ENCODE measurements at places on chromosomes 3 and 15.
A peak's percentile ranks its signal among the peaks of the same experiment; 100 is the strongest.

DNA sequence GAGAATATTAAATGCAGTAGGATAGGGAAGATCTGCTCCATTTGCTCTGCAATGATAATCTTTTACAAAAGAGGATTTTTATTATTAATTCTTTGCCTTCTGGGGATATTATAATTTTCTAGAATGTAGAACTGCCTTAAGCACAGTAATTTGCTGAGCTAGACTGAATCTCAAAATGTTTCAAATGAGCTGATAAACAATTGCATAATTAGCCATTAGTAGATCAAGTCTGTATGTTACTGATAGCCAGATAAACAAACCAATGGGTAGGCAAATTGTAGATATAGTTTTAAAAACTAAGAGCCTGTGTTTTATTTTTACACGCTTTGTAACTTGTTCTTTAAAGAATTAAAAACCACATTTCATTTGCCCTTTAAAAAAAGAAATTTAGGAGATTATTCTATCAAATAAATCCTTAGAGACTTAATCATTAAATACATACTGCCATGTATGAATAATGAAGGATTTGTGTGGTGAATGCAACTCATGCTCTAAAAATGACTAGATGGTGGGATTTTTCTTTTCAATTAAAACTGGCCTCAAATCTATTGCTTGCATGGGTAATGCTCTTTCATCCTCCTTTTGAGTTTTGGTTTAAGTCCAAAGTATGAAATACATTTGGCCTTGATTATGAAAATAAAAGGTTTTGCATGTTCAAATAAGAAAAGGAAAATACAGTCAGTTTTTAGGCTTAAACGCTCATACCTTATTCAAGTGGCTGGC, 32.6 kb upstream of the NANOGP8 start:
- no peak for DNase-seq

GRCh38 chr3:148360051-148360450, 337.7 kb upstream of the AGTR1 start:
- no peak for DNase-seq

GRCh38 chr15:53627279-53627678, 132.2 kb downstream of the WDR72 start:
- DNase-seq = no peak

- no peak for DNase-seq
Observed at GRCh38 chr3:188769831-188770230, 401.9 kb upstream of the TPRG1 start.

- no peak for DNase-seq
Observed at GRCh38 chr3:23096041-23096440, 107.1 kb upstream of the UBE2E2 start.

GRCh38 chr3:111862974-111863373, 3.9 kb downstream of the PHLDB2 start:
- no peak for DNase-seq

- no peak for DNase-seq
Observed at GRCh38 chr15:85964471-85964870, 115.2 kb upstream of the AGBL1 start.

DNA sequence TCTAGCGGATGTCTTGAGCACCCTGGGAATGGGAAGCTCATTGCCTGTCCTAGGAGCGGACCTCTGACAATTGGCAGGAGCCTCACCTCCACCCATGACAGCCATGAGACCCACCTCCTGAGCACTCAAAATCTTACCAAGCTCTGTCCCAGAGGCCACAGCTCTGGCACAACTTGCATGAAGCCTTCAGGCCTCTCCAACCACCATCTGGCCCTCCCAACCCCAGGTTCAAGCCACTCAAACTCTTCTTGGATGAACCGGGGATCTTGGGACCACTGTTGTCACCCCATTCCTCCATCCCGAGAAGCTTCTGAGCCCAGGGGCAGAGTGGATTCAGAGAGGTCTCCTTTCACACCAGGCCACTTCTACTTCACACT, 1.5 kb downstream of the VIPR1 start:
- no peak for DNase-seq

- DNase-seq = no peak
Observed at GRCh38 chr3:112127522-112128494, 5.2 kb downstream of the GCSAM start.

DNA sequence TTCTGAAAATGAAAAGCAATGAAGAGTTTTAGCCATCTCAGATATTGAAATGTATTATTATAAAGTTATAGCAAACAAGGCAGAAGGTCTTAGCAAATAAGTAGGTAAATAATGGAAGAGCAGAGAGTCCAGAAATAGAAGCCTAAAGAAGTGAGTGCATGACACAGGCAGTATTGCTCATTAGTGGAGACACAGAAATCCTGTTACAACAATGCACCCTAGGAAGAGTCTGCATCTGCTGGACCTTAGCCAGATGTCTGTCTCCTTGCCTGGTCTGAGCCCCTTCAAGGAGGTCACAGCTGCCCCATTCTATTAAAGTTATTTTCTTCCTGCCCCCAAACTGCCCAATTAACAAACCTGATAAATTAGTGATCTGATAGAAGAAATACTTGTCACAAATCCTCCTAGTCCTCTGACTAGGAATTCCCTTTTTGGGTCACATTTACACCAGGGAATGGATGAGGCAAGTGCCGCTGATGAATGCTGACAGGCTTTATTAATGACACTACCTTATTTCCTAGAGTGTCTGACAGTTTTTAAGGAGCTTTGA, 51.9 kb downstream of the HOMER2 start:
- DNase-seq = no peak

DNA sequence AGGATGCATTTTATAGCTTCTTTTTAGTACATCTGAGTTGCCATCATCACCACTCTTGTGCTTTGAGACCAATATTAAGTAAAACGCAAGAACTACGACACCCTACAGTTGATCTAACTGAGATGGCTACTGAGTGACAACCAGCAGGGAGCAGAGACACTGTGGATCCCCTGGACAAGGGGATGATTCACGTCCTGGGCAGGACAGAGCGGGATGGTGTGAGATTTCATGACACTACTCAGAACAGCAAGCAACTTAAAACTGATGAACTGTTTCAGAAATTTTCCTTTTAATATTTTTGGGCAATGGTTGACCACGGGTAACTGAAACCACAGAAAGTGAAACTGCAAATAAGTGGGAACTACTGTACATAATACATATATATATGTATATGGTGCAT, 299.2 kb downstream of the ADAMTS17 start:
- DNase-seq = no peak

- DNase-seq = no peak
Observed at GRCh38 chr3:55305696-55306485, 181.2 kb downstream of the WNT5A start.

GRCh38 chr3:133799794-133800585, 5.6 kb upstream of the SRPRB start:
- DNase-seq = no peak

- DNase-seq = no peak
Observed at GRCh38 chr15:98715890-98716443, 67.6 kb downstream of the IGF1R start.

DNA sequence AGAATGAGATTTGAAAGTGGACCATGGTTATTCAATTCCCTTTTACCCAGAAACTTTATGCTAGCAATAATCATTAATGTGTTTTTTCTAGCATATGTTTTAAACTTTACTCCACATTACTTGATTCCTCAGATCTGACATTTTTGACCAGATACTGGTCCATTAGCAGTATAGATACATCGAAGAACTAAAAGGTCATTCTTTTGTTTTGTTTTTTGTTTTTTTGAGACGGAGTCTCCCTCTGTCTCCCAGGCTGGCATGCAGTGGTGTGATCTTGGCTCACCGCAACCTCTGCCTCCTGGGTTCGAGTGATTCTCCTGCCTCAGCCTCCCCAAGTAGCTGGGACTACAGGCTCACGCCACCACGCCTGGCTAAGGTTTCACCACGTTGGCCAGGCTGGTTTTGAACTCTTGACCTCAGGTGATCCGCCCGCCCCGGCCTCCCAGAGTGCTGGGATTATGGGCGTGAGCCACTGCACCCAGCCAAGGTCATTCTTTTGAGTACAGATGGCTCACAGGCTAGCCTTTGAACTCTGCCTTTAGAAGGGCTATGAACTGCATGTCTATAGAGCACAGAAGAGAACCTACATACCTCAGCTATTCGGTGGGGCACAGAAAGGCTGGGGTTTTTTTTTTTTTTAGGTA, 28.6 kb downstream of the CHP1 start:
- peak; percentile 25 for DNase-seq

GRCh38 chr3:13642597-13642996, 93.7 kb downstream of the FBLN2 start:
- no peak for DNase-seq
